NK-92 treated with Interleukin-12 subunit alpha and Interleukin-12 subunit beta, amount 100 ng/mL, for 24 hours (cell line): ENCODE measurements at places on chromosomes 12 and 14.

- no peak for DNase-seq
Measured at GRCh38 chr12:26939192-26939832, 1.0 kb downstream of the FGFR1OP2 start.

DNA sequence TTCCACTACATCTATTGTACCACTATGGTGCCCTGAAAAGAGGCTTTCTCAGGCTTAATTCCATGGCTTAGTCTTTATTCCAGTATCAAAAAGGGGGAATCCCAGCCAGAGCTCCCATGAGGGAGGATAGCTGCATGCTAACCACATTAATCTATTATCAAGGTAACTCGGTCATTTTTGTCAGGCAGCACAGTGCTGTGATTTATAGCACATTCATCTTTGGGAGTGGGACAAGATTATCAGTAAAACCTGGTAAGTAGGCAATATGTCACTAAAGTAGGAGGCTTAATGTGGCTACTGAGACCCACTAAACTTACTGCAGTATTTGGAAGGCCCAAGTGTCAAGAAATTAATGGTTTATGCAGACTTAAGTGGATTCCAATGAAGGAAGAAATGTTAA is 58.9 kb downstream of the DAD1 start:
- no peak for DNase-seq

DNA sequence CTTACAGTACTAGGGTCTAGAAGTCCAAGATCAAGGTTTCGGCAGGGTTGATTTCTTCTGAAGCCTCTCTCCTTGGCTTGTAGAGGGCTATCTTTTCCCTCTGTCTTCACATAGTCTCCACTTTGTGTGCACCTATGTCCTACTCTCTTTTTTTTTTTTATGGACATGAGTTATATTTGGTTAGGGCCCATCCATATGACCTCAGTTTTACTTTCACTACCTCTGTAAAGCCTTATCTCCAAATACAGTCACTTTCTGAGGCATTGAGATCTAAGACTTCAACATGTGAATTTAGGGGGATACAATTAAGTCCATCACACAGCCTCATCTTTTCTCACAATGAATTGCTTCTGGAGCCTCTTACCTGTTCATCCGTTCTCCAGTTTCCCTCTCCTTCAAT is 5.9 kb upstream of the SPTB start:
- DNase-seq = no peak

GRCh38 chr14:77206261-77206824 is 24.7 kb downstream of the TMEM63C start:
- no peak for DNase-seq

- DNase-seq = no peak
Measured at GRCh38 chr12:11689591-11690186, 40.2 kb downstream of the ETV6 start.

- DNase-seq = no peak
Measured at GRCh38 chr12:97943359-97943758, 480.8 kb downstream of the RMST start.
